ENCODE measurements at places on chromosomes 3 and 15.

DNA sequence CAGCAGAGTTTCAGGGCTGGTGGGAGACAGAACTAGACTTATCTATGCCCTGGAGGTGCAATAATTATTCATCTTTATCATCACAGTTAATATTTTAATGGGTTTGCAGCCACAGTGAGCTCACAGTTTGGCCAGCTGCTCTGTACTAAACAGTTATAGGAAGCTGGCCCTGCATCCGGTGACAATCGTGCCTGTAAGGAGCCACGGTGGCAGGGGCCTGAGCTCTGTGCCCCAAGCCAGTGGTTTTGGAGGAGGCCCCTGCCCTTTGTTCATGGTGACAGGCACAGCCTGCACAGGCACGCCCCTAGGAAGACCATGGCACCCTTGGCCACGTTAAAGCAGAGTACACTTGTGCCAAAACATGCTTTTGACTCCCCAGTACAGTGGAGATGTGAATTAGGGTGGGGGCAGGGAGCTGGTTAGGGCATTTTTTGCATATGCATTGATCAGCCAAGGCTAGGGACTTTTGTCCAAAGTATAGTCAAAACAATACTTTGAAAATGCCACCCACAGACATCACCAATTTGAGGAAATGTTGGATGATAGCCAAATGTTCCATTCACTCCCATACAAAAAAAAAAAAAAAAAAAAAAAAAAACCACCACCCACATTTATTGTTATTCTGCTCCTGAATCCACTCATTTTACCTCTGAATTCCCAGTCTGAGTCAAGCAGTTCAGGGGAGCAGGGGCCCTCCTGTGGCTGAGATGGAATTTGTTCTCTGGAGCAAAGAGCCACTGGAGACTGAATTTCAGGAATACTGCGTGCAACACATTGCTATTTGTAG, 3.4 kb upstream of the RFTN1 start:
- peak; percentile 72 for DNase-seq

DNA sequence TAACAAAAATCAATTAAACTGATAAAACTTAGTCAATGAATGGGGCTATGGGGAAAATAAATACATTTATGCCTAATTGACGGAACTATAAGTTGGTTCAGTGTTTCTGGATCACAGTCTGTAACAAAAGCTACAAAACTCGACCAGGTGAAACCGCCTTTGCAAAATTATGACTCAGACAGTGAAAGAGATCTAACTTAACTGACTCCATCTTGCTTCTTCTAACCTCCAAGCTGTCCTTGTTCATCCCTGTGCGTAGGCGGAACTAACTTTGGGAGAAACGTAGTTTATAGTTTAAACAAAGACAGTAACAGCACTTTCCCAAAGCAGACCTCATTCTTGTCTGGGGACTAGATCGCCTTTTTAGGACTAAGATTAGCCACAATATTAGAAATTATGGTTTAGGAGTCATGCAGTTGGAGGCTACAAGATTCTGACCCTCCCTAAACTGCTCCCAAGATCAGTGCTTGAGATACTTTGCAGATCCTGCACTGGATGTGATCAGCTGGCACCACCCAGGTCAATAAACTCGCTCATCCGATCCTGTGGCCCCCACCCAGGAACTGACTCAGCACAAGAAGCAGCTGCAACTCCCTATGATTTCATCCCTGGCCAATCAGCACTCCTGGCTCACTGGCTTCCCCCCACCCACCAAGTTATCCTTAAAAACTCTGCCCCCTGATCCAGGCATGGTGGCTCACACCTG, 7.2 kb upstream of the MFGE8 start:
- DNase-seq: no peak

- no peak for DNase-seq
Observed at GRCh38 chr15:69615736-69616135, 163.1 kb downstream of the RPLP1 start.

- DNase-seq: no peak
Observed at GRCh38 chr15:67796196-67797127, 28.8 kb upstream of the SKOR1 start.

GRCh38 chr3:33831053-33831452, 32.6 kb downstream of the PDCD6IP start:
- no peak for DNase-seq

- no peak for DNase-seq
Observed at GRCh38 chr3:89455240-89455639, 347.8 kb downstream of the EPHA3 start.

GRCh38 chr3:47149339-47149933, 14.5 kb downstream of the SETD2 start:
- no peak for DNase-seq

All from thyroid gland (tissue), 4 donors.